ENCODE measurements at places on chromosomes 2 and 18.

GRCh38 chr2:121074293-121074932 lies 210.6 kb downstream of the TFCP2L1 start:
- DNase-seq: no peak

DNA sequence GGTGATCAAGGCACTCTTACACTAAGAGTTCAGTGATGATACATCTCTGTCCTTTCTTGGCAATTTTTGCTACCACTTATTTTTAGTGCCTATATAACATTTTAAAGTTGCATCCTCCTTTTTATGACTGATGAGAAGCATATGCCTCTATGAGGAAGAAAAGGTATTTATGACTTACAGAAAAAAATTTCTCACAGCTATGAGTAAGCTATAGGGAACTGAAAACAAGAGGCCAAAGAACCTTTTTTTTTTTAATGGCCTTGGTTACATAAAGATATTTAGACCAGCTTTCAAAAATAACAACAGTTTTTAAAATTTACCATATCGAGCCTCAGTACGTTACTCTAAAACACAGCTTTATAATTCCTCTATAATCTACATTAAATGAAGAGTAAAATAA lies 21.3 kb downstream of the MBD5 start:
- no peak for DNase-seq

- DNase-seq: no peak
These were observed 142.0 kb downstream of the SCG2 start for GRCh38 chr2:223460209-223460608.

DNA sequence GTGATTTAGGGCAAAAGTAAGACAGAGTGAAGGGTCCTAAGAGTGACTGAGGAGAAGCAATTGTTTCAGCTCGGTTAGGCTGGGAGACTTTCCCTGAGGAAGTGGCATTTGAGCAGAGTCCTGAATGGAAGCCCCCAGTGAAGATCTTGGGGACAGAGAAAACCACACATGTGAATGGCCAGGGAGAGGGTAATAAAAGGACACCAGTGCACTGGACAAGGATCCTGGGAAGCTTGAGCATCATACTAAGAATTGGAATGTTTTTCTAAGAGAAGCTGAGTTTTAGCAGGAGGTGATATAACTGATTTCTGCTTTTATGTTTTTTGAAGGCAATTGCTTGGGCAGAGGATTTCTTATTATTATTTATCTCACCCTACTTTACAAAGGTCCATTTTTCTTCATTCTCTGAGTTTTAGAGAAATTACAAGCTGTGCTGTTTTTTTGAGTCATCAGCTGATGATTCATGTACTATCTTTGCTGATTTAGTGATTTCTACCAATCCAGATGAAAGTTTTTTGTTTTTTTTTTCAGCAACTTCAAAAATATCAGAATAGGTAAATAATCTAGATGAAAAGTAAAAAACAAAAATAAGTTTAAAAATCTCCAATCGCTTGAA lies 43.5 kb downstream of the MFSD6 start:
- DNase-seq: no peak

- DNase-seq: no peak
These were observed 6.5 kb downstream of the POU3F3 start for GRCh38 chr2:104860451-104860790.

- DNase-seq: no peak
These were observed 29.2 kb downstream of the GALNT1 start for GRCh38 chr18:35610724-35611123.

DNA sequence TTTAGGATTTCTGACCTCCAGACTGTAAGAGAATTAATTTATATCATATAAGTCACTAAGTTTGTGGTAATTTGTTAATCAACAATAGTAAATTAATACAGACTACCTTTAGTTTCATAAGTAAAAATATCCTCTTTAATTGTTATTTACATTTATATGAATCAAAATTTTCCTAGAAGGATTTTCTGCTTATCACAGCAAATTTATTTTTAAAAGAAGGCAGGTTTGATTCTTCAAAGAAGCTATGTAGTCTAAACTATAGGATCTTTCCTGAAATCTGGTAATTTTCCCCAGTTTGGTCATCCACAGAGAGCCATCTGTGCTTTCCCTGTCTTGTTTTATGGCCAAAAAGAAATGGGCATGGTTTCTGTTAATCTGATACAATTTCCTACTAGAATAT lies 13.1 kb upstream of the VRK2 start:
- no peak for DNase-seq

GRCh38 chr2:240187989-240188590 lies 47.6 kb upstream of the OTOS start:
- DNase-seq: no peak

- no peak for DNase-seq
These were observed 69.6 kb downstream of the PTGR3 start for GRCh38 chr18:75139226-75139911.

DNA sequence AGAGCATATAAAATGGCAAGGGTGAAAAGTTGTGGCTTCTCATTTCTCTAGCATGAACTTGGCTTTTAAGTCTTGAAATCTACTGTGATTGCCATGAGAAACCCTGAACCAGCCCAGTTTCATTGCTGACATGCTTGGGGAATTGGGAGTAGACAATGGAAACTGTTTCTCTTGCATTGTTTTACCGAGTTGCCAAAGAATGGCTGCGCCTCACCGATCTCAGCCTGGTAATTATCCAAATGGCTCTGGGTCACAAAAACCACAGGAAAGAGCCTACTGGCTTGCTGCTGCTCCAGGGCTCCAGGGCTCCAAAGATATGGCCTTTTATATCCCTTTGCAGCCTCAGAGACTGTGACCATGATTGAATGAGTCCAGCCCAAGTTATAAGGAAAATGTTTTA lies 310.4 kb upstream of the NT5C1B start:
- no peak for DNase-seq

DNA sequence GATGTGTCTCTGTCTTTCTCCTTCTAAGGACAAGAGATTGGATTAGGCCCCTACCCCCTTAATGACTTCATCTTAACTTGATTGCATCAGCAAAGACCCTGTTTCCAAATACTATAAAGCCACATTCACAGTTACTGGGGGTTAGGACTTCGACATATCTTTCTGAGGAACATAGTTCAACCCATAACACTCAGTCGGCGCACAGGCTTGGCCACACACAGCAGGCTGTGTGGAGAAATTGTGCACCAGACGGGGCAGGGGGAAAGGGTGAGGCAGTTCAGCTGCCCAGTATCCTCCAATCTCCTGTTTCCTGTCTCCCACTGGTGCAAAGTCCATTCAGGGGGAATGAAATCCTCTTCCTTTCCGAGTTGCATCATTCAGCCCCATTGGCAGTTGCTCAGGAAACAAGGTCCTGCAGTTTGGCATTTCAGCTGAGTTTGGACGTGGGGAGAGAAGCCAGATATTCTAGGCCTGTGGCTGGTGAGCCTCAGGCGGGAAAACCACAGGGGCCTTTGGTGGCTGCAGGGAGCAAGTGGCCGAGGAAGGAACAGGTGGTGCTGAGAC lies 9.4 kb upstream of the RAPGEF4 start:
- DNase-seq: no peak

DNA sequence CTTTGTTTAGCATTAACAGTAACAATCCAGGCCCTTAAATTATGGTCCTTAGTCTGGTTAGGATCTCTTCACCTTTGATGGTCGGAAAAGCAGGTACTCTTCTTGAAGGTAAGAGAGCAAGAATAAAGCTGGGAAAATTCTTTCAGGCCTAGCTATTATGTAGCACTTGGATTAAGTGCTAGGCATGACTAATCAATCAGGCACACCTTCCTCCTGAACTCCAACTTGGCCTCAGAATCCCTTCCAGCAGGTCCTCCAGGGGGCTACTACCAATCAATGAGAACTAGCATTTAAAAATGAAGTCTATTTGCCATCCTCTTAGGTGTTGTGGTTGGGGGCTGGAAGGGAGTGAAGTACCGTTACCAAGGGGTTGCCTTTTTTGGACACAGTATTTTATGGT lies 3.7 kb downstream of the SMYD1 start:
- no peak for DNase-seq

DNA sequence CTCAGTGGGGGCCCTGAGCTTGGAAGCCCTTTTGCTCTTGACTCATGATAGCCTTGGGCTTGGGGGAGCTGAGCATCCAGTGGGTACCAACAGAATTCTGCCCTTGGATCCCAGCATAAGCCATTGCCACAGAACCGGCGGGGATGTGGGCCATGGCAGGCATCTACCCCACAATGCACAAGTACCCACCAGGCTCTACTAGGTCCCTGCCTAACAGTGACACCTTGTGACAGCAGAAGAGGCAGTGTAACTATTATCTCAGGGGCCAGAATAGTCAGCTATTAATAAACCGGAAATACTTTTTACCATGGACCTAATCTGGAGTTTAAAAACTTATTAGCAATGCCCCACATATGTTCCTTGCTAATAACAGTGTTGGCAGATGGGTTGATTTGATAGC lies 397.2 kb downstream of the TMEM182 start:
- DNase-seq: no peak

DNA sequence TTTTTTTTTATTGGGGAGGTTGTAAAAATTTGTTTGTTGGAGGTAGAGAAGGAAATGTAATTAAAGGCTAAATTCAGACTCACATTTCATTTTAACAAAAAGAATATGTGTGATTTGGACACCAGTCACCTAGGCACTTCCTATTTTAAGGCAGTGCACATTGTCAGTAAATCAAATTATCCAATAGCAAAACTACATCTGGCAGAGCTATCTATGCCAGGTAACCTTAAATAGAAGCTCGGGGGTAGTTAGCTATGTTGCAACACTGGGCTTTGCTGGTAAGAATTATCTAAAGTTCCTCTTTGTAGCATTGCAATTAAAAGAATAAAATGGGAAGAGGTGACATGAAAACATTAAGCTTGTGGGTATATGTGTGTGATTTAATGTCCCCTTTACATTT lies 1064.4 kb upstream of the ZEB2 start:
- DNase-seq: no peak

- no peak for DNase-seq
These were observed 157.4 kb downstream of the DTNA start for GRCh38 chr18:34867520-34867919.

GRCh38 chr2:25341753-25342371 lies at the start of gene DNMT3A:
TSS of gene DNMT3A (minus strand) at chr2:25341925. CDS start at chr2:25313984, 27,941 bp downstream.
- no peak for DNase-seq

GRCh38 chr2:176536439-176537133 lies 267.3 kb downstream of the MTX2 start:
- no peak for DNase-seq

DNA sequence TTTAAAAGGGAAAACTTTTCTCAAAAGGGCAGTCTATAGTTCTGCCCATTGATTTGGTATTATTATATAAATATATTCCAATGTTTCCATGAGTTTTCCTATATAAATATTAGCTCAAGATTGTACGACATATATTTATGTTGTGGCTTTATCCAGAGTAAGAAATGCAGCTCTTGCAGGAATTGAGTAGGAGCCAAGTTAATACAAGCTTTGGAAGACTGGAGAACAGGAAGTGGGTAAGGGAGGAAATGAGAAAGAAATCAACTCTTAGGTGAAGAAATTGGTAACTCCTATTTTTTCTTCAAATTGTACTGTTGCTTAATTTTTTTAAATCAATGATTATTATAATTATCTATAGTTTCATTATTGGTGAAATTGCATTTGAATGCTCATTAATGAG lies 105.4 kb upstream of the FAM117B start:
- DNase-seq: no peak

DNA sequence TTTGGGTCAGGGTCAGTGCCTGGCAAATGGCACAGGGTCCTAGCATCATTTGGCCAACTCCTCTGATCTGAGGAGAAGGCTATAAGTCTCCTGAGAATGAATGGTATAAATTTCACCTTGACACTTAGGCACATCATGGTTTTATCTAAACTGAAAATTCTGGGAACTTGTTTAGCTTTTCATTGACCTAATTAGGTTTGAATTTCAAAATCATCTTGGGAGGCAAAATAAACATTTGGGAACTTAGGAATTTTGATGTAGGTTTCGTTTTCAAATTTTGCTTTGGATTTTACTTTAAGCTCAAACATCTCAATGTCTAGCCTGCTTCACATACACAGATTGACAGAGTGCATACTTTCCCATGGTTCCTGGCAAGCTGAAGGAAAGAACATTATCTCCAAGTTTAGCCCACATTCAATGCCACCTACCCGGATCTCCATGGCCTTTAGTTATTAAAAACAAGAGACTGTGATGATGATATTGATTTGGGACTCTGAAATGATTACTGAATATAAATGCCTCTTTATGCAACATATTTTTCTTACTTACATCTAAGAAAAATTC lies 44.5 kb downstream of the MYOM1 start:
- no peak for DNase-seq

DNA sequence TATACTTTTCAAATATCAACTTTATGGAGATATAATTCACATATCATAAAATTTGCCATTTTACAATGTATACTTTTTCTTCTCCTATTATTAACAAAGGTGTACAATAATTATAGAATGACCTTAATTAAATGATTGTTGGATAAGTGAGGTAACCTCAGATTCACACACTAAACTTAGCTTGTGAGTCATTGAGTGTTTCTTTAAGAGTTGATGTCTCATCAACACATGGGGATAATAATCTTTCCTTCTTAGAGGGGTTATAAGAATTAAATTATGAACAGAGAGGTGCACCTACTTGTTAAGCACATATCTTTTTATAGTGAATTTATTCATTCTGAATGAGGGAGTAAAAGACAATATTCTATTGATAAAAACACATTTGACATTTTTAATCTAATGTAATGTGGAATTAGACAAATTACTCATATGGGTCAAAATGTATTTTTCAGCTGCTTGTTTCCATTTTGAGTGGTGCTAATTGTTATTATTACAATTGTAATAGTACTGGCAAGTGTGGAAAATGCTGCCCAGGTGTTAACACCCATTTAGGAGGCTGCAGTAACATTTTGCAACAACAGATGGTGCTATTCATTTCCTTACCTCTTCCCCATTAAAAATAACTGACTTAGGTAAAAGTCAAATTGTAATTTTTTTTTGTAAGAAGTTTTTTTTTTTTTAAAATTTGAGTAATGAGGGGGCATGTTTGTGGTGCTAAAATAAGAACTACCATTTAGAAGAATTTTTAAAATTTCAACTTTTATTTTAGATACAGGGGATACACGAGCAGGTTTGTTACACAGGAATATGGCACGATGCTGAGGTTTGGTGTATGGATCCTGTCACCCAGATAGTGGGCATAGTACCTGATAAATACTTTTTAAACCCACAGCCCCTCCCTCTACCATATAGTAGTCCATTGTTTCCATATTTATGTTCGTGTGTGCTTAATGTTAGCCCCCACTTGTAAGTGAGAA lies 32.1 kb upstream of the DYNAP start:
- no peak for DNase-seq

DNA sequence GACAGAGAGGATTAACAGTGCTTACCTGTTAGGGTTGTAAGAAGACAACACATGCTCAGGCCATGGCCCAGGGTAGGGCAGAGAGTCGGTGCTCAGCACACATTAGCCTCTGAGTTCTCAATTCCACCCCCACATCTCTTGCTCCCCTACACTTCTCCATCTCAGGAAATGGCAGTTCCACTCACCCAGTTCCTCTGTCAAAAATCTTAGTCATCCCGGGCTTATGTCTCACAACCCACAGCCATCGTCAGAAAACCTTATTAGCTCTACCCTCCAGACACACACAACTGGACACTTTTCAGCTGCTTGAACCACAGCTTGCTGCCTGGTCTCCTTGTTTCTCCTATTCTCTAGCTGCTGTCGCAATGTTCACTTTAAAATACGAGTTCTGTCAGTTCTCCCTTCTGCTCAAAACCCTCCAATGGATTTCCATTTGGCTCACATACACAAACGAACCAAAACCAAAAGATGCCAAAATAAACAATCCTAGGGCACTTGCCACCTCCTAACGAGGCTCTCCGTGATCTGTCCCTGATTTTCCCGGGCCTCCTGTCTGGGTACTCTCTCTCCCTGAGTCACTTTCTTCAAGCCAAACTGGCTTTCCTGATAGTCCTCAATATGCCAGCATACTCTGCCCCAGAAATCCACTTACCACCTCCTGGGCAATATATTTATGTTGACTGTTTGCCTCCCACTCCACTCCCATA lies 89.7 kb downstream of the KCTD1 start:
- DNase-seq: no peak

Measured in activated CD8-positive, alpha-beta memory T cell treated with anti-CD3 and anti-CD28 coated beads for 4 hours (primary cell).